ENCODE measurements at places on chromosomes 1 and 21.
A peak's percentile ranks its signal among the peaks of the same experiment; 100 is the strongest.

GRCh38 chr1:84988588-84988987, 8.3 kb downstream of the MCOLN2 start:
- no peak for DNase-seq

DNA sequence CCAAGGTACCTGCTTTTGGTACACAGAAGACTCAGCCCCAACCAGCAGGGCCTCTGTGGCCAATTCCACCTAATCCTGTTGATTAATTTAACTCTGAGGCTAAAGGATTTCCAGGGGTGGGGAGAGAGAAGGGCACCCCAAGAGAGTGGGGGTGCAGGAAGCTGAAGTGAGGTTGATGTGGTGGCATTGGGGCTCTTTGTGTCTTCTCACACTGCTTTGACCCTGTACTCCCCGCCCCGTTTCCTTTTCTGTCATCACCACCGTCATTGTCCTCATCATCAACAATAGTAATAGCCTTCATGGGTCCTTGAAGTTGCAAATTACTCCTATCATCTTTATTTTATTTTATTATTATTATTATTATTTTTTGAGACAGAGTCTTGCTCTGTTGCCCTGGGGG, 55.9 kb downstream of the PAX7 start:
- DNase-seq = no peak

DNA sequence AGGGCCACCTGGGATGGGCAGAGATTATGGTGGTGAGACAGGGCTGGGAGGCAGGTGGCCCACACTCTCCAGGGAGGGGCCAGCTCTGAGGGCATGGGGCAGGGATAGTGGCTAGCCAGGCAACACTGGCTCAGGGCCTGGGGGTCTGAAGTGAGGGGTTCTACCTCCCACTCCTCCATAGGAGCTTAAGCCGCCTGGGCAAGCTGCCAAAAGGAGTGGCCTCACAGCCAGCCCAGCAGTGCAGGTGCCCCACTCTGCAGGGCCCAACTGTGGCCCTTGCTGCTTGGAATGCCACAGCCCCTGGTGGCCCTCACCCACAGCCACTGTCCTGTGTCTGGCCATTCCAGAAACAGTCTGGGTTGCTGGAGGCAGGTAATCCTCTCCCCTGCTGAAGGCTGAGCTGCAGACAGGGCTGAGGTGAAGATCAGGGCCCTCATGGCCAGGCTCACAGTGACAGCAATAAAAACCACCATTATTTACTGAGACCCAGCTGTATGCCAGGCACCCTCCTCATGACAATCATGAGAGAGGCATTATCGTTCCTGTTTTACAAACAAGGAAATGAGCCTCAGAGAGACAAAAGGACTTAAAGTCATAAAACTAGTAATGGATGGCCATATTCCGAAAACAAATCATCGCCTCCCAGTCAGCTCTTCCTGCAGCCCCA, 31.0 kb downstream of the KIF21B start:
- no peak for DNase-seq

GRCh38 chr1:230906226-230906625, 37.9 kb upstream of the C1orf198 start:
- DNase-seq = no peak

- DNase-seq = no peak
Observed at GRCh38 chr21:43329711-43330269, 97.1 kb downstream of the SIK1 start.

GRCh38 chr1:101280049-101280592, 43.3 kb downstream of the S1PR1 start:
- DNase-seq = no peak

- no peak for DNase-seq
Observed at GRCh38 chr1:208737161-208737560, 493.0 kb upstream of the PLXNA2 start.

GRCh38 chr1:39268906-39269305, 64.4 kb downstream of the MACF1 start:
- DNase-seq = no peak

DNA sequence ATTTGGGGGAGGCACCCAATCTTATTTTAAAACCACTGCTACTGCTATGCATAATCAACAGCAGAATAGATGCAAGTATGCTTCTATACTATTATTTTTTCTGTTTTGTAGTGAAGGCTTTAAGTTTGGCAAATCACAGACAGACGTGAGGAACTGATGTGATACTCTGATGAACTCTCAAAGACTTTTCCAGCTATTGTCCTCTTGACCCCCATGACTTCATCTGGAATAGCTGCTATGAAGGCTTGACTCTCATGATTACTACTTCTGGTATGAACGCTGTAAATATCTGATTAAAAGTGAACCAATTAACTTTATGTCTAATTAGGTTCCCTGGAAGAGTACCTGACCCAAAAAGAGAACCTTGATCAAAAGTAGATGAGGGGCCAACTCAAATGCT, 49.1 kb downstream of the EYA3 start:
- DNase-seq = no peak

- no peak for DNase-seq
Observed at GRCh38 chr1:98653123-98653522, 8.4 kb upstream of the SNX7 start.

DNA sequence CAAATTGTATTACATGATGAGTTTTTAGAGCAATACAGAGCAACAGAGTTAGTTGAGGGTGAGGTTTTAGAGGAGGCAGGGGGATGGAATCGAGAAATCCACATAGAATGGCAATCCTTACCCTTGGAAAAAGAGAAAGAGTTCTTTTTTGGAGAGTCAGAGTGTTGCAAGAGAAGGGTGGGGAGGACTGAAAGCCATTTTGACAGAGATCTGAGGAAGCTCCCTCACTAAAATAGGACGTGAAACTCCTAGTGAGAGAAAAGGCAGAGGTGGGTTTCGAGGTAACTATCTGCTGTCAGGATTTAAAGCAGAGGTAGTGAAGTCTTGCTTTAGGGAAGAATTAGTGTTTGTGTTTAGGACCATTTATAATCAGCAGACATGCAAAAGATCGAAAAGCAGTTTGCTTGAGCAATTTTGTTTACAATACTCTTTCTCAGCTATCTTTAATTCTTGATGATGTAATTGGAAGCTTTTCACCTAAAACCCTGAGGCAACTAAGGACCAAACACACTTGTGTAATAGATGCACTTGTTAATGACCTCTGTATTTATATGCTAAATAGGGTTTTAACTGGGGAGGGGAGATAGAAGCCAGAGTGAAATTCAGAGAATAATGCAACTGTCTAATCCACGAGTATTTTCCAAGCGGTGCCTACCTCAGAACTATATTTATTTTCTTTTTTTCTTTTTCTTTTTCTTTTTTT, 20.0 kb downstream of the ADAMTS5 start:
- DNase-seq = no peak

DNA sequence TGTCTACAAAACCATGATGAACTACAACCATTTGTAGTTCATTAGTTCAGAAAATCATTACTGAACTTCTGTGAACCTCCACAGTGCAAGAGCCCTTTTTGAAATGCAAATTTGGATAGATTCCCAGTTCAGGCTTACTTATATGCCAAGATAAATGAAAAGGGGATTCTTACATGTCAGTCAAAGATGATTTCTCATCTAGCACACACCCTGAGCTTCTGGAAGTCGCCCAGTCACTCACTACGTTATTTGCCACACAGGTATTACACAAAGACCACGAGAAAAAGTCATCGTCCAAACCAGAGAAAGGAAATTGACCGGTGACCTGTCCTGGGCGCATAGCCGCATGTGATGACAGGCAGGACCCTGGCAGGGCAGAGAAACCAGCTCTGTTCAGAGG, 41.8 kb downstream of the ETS2 start:
- DNase-seq = no peak

DNA sequence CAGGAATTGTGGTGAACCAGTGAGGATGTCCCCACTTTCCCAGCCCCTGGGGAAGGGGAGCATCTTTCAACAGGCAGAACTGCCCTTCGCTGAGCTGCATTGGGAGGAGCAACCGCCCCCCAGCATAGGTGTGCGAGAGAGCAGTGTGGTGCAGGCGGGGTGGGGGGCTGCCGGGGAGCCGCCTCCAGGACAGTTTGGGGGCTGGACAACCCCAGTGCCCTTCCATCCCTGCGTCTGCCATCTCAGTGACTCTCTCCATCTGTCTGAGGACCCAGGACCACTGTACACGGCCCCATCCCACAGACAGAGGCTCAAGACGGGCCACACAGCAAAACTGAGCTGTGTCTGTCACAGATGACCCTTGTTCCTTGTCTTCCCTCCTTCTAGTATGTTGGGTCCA, 14.2 kb downstream of the PODN start:
- DNase-seq = no peak

DNA sequence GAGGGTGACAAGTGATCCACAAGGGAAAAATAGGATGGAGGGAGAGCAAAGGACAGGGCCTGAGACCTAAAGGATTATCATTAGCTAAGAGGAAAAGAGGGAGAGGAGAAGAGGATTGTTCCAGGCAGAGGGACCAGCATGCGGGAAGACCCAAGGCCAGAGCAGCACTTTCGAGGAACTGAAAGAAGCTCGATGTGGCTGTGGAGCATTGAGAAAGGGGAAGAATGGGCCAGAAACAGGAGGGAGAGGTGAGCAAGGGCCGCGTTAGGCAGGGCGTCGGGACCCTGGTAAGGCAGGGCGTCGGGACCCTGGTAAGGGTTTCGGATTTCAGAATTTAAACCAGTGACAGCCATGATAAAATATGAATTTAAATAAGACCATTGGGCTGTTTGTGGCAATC, 22.8 kb upstream of the CSF1 start:
- DNase-seq = no peak

- peak; percentile 73 for DNase-seq
Observed at GRCh38 chr1:119647734-119648619, at the start of gene ZNF697. Gene ZNF697 (minus strand): TSS chr1:119648266. CDS start chr1:119626100, 22,166 bp downstream.

- no peak for DNase-seq
Observed at GRCh38 chr1:83086346-83086745, 912.6 kb downstream of the TTLL7 start.

DNA sequence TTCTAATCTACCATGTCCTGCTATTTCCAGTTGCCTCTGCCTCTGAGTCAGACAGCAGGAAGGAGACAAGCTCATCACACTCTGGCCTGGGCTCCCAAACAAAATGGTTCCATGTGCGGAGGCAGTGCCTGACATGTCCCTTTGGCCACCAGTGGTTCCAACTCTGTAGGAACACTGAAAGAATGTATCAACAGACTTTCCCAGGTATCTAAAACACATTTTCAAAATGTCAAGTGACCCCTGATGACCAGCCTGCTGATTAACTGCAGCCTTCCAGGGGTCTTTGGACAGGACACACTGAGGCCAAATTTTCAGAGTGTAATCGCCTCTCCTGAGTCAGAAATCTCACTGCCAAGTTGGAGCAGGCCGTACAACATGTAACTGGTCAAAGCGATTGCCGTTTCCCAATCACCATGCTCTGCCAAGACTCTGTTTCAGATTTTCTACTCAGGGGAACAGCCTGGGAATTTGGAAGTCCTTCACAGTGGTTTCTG, 172.7 kb downstream of the TPR start:
- no peak for DNase-seq

- DNase-seq = no peak
Observed at GRCh38 chr21:28233536-28234220, 759.0 kb downstream of the LTN1 start.

GRCh38 chr1:218433744-218434143, 88.6 kb downstream of the TGFB2 start:
- no peak for DNase-seq

GRCh38 chr1:85343612-85344255, 67.3 kb upstream of the BCL10 start:
- no peak for DNase-seq

DNA sequence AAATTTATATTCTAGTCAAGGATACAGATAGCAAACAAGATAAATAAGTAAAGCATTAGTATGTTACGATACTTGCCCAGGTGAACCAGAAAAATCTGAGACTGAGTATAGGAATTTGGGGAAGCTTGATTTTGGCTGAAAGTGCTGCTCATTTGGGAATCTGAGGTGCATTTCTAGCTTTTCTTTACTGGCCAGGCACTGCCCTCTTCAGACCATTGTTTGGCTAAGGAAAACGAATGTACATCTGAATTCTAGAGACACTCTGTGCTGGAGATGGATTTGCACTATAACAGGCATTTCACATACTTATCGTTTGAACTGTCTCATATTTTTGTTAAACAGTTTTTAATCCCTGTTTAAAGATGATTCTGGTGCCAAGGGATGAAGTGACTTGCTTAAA, 23.4 kb downstream of the ARID1A start:
- DNase-seq = no peak

GRCh38 chr1:1355416-1355815, 2.9 kb downstream of the MXRA8 start:
- no peak for DNase-seq

- no peak for DNase-seq
Observed at GRCh38 chr21:45854690-45855247, 126.8 kb upstream of the COL6A1 start.

DNA sequence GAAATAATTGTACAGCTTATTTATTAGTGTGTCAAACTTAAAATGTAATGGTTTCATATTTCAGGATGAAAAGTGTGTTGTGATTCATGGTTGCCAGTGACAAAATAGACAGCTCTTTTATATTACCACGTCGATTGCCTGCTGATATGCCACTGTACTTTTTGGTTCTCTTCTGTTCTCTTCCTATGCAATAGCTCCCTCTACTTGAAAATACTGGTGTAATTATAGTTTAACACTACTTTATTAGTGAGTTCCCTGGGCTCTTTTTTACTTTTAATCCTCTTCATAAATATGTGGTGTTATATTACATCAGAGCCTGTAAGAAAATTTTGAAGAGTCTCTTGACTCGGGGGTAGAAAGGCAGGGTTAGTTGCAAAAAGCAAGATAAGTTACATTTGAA, 111.3 kb downstream of the PATJ start:
- no peak for DNase-seq

DNA sequence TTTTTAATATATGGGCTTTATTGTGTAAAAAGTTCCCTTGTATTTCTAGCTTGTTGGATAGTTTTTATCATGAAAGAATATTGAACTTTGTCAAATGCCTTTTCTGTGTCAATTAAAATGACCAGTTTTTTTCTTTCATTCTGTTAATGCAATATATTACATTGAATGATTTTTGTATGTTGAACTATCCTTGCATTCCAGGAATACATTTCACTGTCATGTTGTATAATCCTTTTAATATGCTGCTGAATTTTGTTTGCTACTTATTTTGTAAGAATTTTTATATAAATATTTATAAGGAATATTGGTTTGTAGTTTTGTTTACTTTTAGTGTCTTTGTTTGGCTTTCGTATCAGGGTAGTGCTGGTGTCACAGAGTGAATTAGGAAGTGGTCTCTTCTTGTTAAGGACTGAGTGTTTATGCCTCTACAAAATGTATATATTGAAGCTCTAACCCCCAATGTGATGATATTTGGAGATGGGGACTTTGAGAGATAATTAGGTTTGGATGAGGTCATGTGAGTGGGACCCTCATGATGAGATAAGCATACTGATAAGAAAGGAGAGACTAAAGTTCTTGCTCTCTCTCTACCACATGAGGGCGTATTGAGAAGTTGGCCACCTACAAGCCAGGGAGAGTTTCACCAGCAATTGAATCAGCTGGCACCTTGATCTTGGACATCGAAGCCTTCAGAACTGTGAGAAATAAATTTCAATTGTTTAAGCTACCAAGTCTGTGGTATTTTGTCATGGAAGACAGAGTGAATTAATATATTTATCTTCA, 12.0 kb upstream of the SLAMF6 start:
- no peak for DNase-seq

GRCh38 chr1:31745096-31745945, 18.8 kb downstream of the ADGRB2 start:
- no peak for DNase-seq

All from non-pigmented ciliary epithelial cell (primary cell).